Caco-2 (cell line): ENCODE measurements at places on chromosomes 13 and 19. TPM values are rescaled to one million over a fixed set of nuclear protein-coding genes. Genes with fewer than 3 reads are reported as not detected.

GRCh38 chr13:38905861-38906260 lies 84.8 kb downstream of the STOML3 start:
- DNase-seq, result no peak

Gene RUBCNL
- 14.0 and 16.0 TPM in 2 replicates for total RNA-seq

GRCh38 chr19:4124638-4125037 lies 716 bp upstream of the MAP2K2 start:
- no peak for DNase-seq

GRCh38 chr19:16226184-16226591 lies 28.5 kb downstream of the AP1M1 start:
- DNase-seq, result no peak
